ENCODE measurements at places on chromosomes 3 and 15.
A peak's percentile ranks its signal among the peaks of the same experiment; 100 is the strongest.

DNA sequence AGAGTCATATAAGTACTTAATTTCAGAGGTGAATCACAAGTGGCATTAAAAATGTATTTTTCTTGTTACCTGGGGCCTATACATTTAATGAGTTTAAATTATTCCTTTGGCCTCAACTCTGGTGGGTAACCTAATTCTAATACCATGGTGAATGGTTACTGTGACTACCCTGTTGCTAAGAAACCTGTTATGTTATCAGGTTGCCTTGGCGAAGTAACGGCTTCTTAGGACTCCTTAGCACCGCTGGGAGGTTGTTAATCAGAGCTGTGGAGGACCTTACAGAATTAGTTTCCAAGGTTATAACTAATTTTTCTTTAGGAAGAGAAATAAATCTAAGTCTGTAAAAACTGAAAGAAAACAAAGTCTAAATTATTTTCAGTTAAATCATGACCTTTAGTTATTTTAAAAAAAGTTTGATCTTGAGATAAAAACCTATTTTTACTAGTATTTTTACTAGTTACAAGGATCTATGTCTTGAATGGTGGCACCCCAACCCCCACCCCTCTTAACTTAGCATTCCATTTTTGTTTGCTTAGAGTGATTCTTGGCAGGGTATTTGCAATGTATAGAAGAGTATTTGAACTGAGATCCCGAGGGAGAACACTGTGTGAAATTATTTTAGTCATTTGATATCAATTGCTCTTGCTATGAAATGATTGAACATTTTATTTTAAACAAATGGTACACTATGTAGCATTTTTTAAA, 155.5 kb downstream of the FNDC3B start:
- DNase-seq, result no peak

GRCh38 chr15:99014803-99015697, 7.5 kb upstream of the PGPEP1L start:
- peak; percentile 10 for DNase-seq

GRCh38 chr15:71302861-71303410, 187.7 kb downstream of the THSD4 start:
- no peak for DNase-seq

- DNase-seq, result no peak
These were observed 178.0 kb downstream of the TPRG1 start for GRCh38 chr3:189349772-189350171.

DNA sequence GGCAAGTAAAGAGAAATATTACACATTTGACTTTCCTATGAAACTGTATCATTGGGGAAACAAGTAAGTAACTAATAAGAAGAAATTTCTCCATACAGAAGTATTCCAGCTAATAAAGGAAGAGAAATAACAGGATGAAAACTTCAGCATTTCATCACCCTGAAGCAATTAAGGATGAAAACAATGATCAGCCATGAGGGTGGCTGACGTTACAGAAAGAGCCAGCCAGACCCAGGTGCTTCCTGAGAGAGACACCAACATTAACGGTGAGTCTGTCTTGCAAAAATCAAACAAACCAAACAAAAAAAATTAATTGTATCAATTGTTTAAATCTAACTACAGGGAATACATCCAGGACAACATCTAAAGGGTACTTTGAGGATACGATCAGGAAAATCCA, 190.0 kb downstream of the ARRDC4 start:
- DNase-seq, result peak; percentile 40

GRCh38 chr3:182583545-182583944, 209.8 kb upstream of the ATP11B start:
- no peak for DNase-seq

DNA sequence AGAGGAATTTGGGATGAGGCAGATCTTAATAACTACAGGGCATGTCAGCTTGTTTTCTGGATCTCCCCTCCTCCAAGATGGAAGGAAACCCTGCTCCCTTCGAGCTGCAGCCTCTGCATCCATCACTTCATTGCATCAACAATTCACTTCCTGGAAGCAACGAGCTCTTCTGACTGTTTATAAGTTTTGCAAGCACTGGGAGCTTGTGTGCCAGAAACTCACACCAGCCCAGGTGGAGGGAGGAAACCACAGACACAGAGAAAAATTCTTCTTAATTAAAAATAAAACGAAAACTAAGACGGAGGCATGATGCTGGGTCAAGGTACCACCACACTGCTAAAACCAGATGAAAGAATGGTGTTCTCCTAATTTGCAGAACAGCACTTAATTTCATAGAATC, 10.6 kb downstream of the LRIG1 start:
- no peak for DNase-seq

DNA sequence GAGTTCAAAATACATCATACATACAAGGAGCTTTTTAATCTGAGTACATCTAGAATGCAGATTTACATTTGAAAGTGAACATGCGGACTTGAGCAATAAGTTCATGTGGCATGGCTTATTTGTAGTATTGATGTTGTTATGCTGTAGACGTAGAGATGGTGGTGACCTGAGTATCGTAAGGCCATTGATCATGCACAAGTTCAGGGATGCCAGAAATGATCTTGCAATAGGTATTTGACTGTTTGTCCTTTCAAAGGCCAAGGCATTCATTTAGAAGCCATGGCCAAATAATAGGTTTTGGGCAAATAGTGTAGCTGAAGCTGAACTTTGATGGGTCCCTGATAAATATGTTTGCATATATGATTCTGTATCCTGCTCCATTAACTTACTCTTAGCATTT, 35.0 kb downstream of the ARNT2 start:
- no peak for DNase-seq

Data from GF-D8 (cell line).